Stomach (tissue), 19 donors: ENCODE measurements at places on chromosomes 5 and 9. TPM values are rescaled to one million over a fixed set of nuclear protein-coding genes. Genes with fewer than 3 reads are reported as not detected.

NUTM2G gene
- total RNA-seq: not detected

TSPAN17 gene
- total RNA-seq: 9.8 TPM

DBH gene
- not detected for total RNA-seq

PCDHB9 gene
- total RNA-seq: 0.14 TPM

GARIN3 gene
- total RNA-seq: not detected

TMC1 gene
- not detected for total RNA-seq

ACER2 gene
- total RNA-seq: 20.5 TPM

GGTA1 gene
- 19.6 TPM for total RNA-seq

DNA sequence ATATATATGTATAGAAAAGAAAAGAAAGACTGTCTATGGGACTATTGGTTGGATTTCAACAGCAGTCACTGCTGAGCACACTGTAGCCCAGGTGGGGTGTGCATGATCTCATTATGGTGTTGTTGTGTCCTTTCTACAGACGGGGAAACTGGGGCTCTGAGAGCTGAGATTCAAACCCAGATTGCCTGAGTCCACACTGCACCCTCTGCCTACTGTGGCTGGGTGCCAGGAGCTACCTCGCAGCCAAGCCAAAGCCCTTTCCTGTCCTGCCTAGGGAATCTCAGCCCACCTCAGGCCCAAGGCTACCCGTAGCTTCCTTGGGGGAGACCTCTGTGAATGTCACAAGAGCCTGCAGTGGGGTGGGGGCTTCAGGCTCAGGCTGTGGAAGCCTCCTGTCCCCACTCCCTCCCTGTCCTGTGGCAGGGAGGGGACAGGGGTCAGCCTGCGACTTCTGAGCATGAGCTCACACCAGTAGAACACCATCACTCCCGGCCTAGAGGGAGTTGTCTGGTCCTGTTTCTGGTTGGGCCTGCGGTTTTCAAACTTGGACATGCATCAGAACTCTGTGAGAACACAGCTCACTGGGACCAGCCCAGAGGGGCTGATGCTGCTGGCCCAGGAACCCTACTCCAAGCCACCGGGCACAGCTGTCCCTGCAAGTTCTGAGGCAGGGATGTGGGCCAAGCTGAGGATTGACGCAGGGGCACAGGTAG is 7.9 kb upstream of the NINJ1 start:
- DNase-seq: no peak
- H3K27me3 ChIP-seq: no peaks in the 10 kb centered on the region
- H3K36me3 ChIP-seq: no peaks in the 10 kb centered on the region
- no peak overlapping the region for H3K4me3 ChIP-seq

DNA sequence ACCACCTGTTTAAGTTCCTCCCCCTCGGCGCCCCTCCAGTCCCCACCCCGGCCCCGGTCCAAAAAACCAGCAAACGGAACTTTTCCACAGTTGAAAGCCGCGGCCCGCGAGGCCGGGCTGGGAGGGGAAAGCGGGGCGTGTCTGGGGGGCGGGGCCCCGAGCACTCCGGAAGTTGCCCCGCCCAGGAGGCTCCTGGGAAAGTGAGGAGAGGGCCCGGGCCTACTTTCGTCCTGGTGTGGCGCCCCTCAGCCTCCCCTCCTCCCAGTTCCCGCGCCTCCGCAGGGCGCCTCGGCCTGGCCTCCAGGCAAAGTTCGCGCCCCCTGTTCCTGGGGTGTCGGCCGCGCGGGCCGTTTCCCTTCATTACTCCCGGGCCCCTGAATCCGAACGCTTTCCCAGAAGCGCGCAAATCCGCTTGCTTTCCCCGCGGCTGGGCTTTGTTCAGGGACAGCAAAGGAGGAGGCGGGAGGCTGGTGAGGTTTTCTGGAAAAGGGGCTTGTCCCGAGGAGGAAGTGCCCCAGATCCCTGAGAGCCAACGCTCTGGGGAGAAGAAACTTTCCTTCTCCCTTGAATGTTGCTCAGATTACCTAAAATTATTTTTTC is 4.5 kb upstream of the DMRT3 start:
- H3K4me3 ChIP-seq: peak overlapping the region; percentile 34
- H3K27me3 ChIP-seq: peaks cover 99% of the 10 kb centered on the region
- H3K27ac ChIP-seq: no peak overlapping the region
- peaks cover 31% of the 10 kb centered on the region for H3K4me1 ChIP-seq
- no peak for DNase-seq
- no peaks in the 10 kb centered on the region for H3K36me3 ChIP-seq

- no peaks in the 10 kb centered on the region for H3K4me1 ChIP-seq
- H3K4me3 ChIP-seq: no peak overlapping the region
Measured at GRCh38 chr5:13606051-13606450, 338.4 kb downstream of the DNAH5 start.

- H3K4me3 ChIP-seq: no peak overlapping the region
- H3K4me1 ChIP-seq: no peaks in the 10 kb centered on the region
- DNase-seq: no peak
- H3K27ac ChIP-seq: no peak overlapping the region
- no peaks in the 10 kb centered on the region for H3K36me3 ChIP-seq
- H3K27me3 ChIP-seq: no peaks in the 10 kb centered on the region
Measured at GRCh38 chr5:75072061-75072460, 19.7 kb upstream of the GCNT4 start.

- no peak overlapping the region for H3K27ac ChIP-seq
- peaks cover 12% of the 10 kb centered on the region for H3K27me3 ChIP-seq
- no peak overlapping the region for H3K4me3 ChIP-seq
- no peaks in the 10 kb centered on the region for H3K36me3 ChIP-seq
- no peak for DNase-seq
Measured at GRCh38 chr5:158056130-158056825, 197.3 kb upstream of the CLINT1 start.

GRCh38 chr9:95736370-95736769 is 139.1 kb upstream of the ERCC6L2 start:
- no peaks in the 10 kb centered on the region for H3K27me3 ChIP-seq
- DNase-seq: no peak
- H3K4me1 ChIP-seq: no peaks in the 10 kb centered on the region
- no peak overlapping the region for H3K4me3 ChIP-seq
- no peaks in the 10 kb centered on the region for H3K36me3 ChIP-seq

- H3K4me3 ChIP-seq: no peak overlapping the region
- no peaks in the 10 kb centered on the region for H3K27me3 ChIP-seq
- peaks cover 96% of the 10 kb centered on the region for H3K36me3 ChIP-seq
- DNase-seq: no peak
Measured at GRCh38 chr5:95487880-95488279, 66.9 kb downstream of the SKIC3 start.

GRCh38 chr9:113625486-113625885 is 162.0 kb downstream of the RGS3 start:
- H3K4me1 ChIP-seq: peaks cover 10% of the 10 kb centered on the region
- DNase-seq: no peak
- H3K27me3 ChIP-seq: no peaks in the 10 kb centered on the region
- no peak overlapping the region for H3K4me3 ChIP-seq
- H3K27ac ChIP-seq: no peak overlapping the region

GRCh38 chr5:150520747-150521521 is 13.0 kb downstream of the NDST1 start:
- H3K27me3 ChIP-seq: no peaks in the 10 kb centered on the region
- no peak for DNase-seq
- H3K4me3 ChIP-seq: no peak overlapping the region
- peaks cover 96% of the 10 kb centered on the region for H3K4me1 ChIP-seq
- peaks cover 8% of the 10 kb centered on the region for H3K36me3 ChIP-seq
- H3K27ac ChIP-seq: no peak overlapping the region

DNA sequence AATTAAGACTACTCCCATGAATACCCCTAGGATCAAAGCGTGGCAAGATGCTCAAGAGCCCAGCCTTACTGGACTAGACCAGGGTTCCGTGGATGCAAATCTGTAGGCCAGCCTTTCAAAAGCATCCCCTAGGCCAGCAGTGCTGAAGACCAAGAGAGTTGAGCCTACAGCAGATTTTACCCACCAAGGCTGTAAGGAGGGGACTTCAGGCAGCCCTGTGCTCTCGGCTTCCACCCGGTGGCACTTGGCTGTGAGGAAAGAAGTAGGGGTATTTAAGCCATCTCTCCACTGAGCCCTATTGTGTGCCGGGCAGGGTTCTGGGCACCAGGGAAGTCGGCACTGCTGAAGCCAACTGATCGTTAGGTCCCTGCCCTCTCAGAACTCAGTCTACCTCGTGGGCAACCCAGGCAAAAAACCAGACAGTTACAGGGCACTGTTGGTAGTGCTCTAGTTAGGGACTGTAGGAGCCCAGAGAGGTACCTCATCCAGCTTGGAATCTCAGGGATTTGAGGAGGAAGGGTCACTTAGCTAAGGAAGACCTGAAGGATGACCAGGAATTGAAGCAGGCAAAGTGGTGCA is 25.5 kb downstream of the TCF7 start:
- peaks cover 87% of the 10 kb centered on the region for H3K36me3 ChIP-seq
- H3K27ac ChIP-seq: no peak overlapping the region
- H3K4me1 ChIP-seq: peaks cover 25% of the 10 kb centered on the region
- no peaks in the 10 kb centered on the region for H3K27me3 ChIP-seq

- no peaks in the 10 kb centered on the region for H3K4me1 ChIP-seq
- H3K4me3 ChIP-seq: no peak overlapping the region
- DNase-seq: peak; percentile 77
Measured at GRCh38 chr5:147472664-147473475, 37.0 kb downstream of the DPYSL3 start.

GRCh38 chr9:133901184-133901835 is 90.8 kb downstream of the VAV2 start:
- H3K4me1 ChIP-seq: no peaks in the 10 kb centered on the region
- H3K4me3 ChIP-seq: no peak overlapping the region
- no peaks in the 10 kb centered on the region for H3K27me3 ChIP-seq

- no peaks in the 10 kb centered on the region for H3K36me3 ChIP-seq
- no peak for DNase-seq
- no peaks in the 10 kb centered on the region for H3K27me3 ChIP-seq
- H3K4me1 ChIP-seq: no peaks in the 10 kb centered on the region
Measured at GRCh38 chr5:82422751-82423181, 144.6 kb upstream of the RPS23 start.

- no peak for DNase-seq
- no peaks in the 10 kb centered on the region for H3K4me1 ChIP-seq
- no peak overlapping the region for H3K4me3 ChIP-seq
- no peaks in the 10 kb centered on the region for H3K36me3 ChIP-seq
Measured at GRCh38 chr9:15755660-15756059, 202.8 kb downstream of the CCDC171 start.

DNA sequence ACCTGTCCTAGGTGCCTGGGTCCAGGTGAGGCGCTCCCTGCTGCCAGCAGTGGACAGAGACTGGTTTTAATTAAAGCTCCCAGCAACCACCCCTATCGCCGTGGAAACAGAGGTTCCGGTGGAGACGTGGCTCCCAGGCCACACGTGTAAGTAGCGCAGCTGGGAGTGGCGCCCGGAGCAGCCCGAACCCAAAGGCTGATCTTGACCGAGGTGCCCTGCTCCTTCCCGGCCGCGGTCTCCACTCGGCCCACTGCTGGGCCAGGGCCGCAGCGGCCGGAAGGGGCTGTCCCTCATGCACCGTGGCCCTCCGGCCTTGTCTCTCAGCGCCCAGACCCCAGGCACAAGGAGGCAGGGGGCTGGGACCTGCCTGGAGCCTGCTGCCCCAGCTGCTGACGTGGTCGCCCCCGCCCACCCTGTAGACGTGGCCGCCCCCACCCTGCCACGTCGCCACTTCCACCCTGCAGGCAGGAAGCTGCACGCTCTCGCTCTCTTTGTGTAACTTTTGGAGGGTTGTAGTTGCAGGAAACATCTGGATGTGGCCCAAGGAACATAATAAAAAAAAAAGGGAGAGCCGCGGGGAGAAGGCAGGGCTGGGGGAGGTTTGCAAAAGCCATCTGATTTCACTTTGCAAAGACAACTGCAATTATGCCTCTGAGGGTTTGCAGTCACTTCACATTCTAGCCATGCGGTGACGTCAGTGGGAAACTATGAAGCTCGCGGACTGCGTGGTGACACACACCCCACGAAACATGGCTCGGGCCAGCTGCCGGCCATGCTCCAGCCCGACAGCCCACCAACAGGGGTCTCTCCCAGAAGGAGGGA is 129.9 kb downstream of the RXRA start:
- H3K4me1 ChIP-seq: peaks cover 17% of the 10 kb centered on the region
- peak overlapping the region; percentile 80 for H3K27ac ChIP-seq
- H3K36me3 ChIP-seq: no peaks in the 10 kb centered on the region
- peak overlapping the region; percentile 26 for H3K4me3 ChIP-seq
- H3K27me3 ChIP-seq: no peaks in the 10 kb centered on the region
- peak; percentile 95 for DNase-seq

DNA sequence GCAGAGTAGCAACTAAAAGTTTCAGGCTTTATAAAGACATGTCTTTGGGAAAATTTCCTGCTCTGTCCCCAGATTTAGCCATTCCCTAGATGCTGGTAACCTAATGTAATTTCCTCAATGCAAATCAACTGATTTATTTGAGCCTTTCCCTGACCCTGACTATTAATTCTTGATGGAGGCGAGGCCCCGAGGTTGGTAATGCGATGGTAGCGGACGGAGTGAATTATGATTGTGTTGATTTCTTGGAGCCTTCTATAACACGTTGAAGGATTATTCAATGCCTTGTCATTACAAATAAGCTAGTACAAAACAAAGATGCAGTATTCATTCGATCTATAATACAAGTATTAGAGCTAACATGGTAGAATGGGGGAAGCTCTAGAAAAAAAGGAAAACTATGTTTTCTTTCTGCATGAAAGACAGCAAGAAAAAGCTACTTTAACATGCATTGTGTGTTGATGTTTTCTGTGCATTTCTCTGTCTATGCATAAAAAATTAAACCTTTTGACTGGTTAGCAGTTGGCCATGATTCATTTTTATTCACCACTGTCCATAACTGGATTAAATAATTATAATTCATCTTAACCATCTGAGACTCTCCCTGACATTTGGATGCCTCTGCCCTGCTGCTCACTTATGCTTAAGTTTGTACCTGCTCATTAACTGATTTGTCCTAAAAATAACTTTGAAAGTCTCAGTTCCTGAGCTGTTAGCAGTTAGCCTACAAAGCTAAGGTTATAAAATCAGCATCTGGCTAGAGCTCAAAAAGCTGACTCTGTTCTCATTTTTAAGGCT is 490.2 kb upstream of the NUDT12 start:
- H3K4me3 ChIP-seq: no peak overlapping the region
- no peaks in the 10 kb centered on the region for H3K4me1 ChIP-seq
- no peak overlapping the region for H3K27ac ChIP-seq
- no peak for DNase-seq
- H3K36me3 ChIP-seq: no peaks in the 10 kb centered on the region

- DNase-seq: no peak
- no peak overlapping the region for H3K27ac ChIP-seq
- no peak overlapping the region for H3K4me3 ChIP-seq
- H3K4me1 ChIP-seq: no peaks in the 10 kb centered on the region
- H3K36me3 ChIP-seq: no peaks in the 10 kb centered on the region
Measured at GRCh38 chr5:102289251-102289899, 6.7 kb downstream of the SLCO4C1 start.

GRCh38 chr9:111839387-111839786 is 44.6 kb upstream of the SHOC1 start:
- no peak overlapping the region for H3K27ac ChIP-seq
- H3K4me3 ChIP-seq: no peak overlapping the region
- H3K27me3 ChIP-seq: no peaks in the 10 kb centered on the region
- no peak for DNase-seq
- no peaks in the 10 kb centered on the region for H3K36me3 ChIP-seq

DNA sequence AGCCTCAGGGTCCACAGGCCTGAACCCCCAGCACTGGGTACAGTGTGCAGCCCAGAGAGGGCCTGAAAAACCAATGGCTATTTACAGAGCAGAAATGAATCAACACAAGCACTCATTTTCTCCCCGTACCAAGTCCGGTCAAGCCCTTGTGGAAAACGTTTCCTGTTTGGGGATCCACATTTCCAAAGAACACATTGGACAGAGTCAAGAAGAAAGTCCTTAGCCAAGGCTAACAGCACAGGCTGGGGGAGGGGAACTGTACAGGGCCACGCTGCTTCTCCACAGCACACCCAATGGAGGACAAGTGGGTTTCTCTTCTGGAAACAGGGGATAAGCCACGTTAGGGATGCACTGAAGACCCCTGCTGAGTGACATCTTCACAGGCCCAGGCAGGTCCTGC is 62.3 kb downstream of the NSUN2 start:
- H3K27ac ChIP-seq: no peak overlapping the region
- H3K27me3 ChIP-seq: no peaks in the 10 kb centered on the region
- no peaks in the 10 kb centered on the region for H3K4me1 ChIP-seq
- no peak for DNase-seq
- H3K4me3 ChIP-seq: no peak overlapping the region
- no peaks in the 10 kb centered on the region for H3K36me3 ChIP-seq
